ENCODE measurements at places on chromosomes 11 and 22.

DNA sequence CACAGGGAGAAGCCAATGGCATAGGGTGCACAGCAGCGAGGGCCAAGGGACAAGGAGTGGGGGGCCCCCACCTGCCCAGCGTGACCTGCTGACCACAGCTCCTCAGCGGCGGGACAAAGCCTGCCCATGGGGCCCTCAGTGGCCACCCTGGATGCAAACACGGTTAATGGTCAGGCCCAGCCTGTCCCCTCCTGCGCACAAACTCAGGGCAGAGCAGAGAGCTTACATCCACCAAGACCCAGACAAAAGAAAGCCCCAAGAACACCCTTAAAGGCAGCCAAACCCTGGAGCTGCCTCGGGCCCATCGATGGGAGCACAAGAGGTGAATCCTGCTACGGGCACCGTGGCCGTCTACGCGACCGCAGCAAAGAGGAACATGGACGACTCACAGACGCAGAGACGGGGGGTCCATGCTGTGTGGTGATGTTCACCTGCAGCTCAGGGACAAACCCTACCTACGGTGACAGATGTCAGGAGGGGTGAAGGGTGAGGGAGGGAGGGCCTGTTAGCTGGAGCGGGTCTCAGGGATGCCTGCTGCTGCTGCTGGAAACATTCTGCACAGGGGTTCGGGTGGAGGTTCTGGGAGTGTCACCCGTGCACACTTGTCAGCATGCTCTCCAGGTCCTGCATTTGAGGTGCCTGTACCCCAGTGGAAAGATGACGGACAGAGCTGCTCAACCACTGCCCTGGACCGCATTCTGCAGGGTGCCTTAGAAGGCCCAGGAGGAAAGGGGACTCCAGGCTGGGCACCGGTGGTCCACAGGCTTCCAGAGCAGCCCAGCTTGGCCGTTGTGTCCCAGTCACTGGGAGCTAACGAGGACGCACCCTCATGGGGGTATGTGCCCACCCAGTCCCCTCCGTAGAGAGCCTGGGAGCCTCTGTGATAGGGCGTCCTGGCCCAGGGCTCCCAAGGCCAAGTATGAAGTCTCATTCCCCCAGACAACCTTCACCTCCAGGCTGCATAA lies 11.6 kb downstream of the ASCL2 start:
- no peak for ATAC-seq

- no peak for ATAC-seq
Observed at GRCh38 chr11:119777940-119778339, 48.9 kb upstream of the NECTIN1 start.

GRCh38 chr11:57343825-57344224 lies 5.7 kb downstream of the P2RX3 start:
- no peak for ATAC-seq

DNA sequence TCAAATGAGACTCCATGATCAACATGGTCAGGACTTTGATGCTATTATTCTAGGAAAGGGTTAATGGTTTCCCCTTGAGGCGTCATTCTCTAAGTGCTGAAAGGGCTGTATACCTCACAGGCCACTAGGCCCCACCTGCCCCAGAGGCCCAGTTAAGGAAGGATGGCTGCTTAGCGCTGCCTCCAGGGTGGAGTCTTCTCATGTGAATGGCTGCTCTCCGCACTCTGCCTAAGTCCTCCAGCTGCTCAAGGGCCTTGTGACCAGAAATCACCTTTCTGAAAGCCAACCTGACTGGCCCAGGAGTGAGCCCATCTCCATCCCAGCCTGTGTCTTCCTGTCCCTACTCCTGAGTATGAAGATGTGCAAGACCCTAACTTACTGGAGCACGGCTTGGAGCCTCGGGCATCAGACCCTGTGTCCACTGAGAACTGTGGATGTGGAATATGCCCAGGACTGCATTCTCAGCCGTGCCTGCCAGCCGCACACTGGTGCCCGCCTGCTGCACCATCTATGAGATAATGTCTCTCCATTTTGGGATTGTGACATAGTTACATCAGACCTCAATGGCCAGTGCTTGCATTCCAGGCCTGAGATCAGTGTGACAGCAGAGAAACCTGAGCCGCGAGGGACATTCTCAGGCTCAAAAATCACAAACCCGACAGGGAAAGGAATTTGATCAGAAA lies 51.0 kb downstream of the SNX19 start:
- no peak for ATAC-seq

- ATAC-seq = no peak
Observed at GRCh38 chr22:34608106-34608505, 457.9 kb upstream of the ISX start.

GRCh38 chr11:83303316-83303715 lies 17.1 kb upstream of the CCDC90B start:
- ATAC-seq = no peak
